ENCODE measurements at places on chromosomes 3 and 15. TPM values are rescaled to one million over a fixed set of nuclear protein-coding genes. Genes with fewer than 3 reads are reported as not detected.

ARNT2 gene
- polyA plus RNA-seq, result 29.5 TPM

TMC3 gene
- polyA plus RNA-seq, result not detected

HERC2 gene
- polyA plus RNA-seq, result 16.7 TPM

BFSP2 gene
- not detected for polyA plus RNA-seq

ROBO1 gene
- 53.8 TPM for polyA plus RNA-seq

SERINC4 gene
- polyA plus RNA-seq, result 0.06 TPM

DNA sequence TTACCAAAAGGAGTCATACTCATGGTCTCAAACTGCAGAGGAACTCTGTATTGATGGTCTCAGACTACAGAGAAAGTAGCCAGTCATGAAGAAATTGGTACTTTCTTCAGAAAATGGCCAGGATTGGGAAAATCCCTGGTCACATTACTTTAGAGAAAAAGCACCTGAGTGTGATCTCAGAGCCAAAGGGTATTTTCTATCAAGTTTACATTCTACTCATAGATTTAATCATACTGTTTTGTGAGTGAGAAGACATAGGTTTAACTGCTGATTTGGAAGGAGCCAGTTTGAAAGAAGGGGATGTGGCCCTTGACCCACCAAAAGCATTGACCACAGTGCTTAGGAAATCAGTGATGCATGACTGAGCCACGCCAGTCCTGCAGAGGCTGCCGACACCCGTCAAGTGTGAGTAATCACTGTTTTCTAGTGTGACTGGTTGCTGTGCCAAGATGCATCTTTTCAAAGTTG is 203.6 kb downstream of the AKAP13 start:
- DNase-seq, result peak; percentile 70

DNA sequence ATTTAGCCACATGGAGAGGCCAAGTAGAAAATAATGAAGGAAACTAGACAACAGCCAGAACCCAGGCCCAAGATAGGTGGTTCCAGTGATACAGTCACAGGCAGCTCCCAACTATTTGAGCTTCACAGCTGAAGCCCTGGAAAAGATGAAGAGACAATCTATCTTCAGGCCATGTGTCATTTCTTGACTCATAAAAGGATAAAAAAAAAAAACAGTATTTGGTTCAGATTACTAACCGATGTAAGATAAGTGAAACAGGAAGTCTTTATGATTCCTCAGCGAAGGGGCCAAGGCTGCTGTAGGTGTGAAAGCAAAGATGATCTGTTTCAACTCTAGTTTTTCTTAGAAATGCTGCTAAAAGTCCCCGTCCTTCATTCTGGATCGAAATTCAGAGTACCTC is 394.6 kb downstream of the ZNF385D start:
- DNase-seq, result peak; percentile 71

DNA sequence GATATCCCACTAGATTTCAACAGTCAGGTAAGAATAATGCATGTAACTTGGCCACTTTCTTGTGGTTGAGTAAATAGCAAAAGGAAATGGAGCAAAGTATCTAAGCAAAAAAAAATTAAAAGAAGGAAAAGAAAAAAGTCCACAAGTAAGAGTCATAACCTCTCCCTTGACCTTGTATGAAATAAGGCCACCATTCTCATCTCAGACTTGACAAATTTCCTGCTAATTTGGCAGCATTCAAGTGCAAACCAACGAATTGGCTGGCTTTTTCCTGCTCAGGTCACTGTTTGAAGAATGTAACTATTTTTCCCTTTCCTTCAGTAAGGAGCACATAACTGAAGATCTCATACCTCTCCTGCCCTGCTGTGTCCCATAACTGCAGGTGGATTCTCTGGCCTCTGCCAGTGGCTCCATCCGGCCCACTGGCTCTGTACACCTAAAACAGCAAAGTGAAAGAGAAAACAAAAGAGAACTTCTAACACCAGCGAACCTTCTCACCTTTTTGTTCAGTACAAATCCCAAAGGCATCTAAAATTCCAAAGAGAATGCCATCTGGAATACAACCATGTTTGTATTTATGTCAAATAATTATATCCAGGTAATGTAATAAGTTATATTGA is 33.4 kb upstream of the RSL24D1 start:
- peak; percentile 76 for DNase-seq

GRCh38 chr3:173725507-173725906 is 328.0 kb downstream of the NLGN1 start:
- peak; percentile 48 for DNase-seq

DNA sequence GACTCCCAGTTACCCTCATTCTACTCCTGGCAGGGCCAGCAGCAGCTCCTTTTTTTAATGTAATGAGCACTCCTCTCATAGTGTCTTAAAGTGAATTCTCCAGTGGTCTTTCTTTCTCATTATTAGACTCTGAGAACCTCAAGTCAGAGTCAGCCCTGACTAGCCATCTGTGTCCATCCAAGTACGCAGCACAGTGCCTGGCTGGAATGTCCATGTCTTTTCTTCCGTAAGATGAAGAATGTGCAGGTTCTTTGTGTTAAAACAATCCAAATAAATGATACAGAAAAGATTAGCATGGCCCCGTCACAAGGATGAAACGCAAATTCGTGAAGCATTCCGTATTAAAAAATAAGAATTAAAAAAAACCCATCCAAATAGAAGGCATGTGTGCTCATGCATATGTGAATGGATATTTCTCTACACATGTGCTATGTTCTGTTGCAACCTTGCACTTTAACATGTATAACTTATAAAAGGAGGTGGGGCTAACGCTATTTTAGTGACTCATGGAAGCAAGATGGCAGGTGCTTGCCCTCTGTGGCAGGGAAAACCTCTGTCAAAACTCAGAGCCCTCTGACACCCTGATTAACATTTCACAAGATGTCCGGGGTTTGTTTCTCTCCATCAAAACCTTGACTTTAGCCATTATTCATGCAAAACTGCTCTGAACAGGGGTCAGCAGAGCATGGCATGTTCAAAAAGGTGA is 170.7 kb upstream of the TOPAZ1 start:
- no peak for DNase-seq

DNA sequence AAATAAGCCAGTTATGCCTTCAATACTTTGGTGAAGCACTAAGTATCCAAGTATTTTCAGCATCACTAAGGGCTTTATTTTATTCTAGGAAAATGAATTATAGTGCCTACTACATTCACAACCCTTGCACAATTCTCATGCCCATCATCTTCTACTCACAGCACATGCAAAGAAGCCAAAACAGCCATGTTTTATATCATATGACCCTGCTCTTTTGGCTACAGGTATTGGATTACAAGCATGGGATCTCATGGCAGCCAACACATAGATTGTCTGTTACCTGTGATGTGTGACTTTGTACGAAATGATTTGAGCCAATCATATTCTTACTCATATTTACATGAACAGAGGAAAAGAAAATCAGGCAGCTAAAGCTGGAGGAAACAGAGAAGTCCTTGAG is 38.6 kb downstream of the STT3B start:
- DNase-seq, result no peak

DNA sequence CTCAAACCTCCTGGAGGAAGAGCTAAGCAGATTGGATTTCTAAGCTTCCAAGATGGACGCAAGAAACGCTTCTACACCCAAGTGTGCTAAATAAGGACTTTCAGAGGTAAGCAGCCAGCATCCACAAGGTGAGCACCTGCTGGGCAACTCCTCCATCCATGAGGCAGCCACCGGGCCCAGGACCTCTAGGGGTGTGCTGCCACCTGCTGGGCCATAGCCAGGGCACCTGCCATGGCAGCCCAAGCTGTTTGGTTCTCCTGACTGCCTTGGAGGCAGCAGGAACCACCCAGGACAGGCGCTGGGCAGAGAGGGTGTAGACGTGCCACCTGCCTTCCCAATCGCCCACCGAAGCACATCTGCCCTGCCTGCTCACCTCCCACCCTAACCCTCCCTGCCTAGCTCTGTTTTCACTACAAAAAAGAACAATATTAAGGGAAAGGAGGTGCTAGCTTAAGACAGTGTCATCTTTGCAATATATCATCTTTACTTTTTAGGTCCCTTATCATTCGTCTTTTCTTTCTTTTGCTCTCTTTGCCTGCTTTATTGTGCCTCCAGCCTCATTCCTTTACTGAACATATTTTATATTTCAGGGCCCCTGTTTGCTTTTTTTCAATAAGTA is 12.9 kb downstream of the C15orf62 start:
- DNase-seq, result peak; percentile 3

DNA sequence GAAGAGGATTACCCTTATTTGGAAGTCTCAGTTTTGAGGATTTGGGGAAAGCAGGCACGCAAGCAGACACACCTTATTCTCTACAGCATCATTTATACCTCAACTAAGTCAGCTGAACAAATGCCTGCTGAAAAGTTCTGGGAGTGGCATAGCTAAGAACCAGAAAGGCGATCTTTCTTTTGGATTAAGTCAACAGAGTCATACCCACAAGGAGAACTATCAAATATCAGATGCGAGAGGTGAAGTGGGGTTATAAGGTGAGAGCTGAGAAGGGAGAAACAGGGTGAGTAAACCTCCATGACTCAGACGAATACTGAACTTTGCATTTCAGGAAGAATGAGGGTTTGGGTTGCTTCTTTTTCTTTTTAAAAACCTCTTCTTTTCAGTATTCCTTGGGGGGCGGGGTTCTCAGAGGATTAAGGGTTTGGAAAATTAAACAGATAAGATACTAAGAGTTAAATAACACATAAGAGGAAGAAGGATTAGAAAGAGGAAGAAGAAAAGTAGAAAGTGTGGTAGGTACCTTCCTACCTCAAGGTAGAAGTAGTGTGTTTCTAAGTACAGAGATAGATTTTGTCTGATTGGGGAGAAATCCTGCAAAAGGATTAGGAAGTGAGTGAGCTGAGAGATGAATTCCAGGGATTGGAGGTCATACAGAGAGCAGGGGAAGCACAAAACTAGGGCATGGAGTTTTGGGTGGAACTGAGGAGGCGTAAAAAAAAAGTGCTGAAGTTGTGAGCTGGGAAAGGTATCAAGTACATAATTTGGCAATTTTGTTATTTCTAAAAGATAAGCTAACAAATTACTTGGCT is 41.3 kb upstream of the ICE2 start:
- DNase-seq, result no peak

GRCh38 chr3:37236024-37236423 is 61.6 kb upstream of the LRRFIP2 start:
- no peak for DNase-seq

- no peak for DNase-seq
Observed at GRCh38 chr3:124747111-124747981, 17.1 kb downstream of the UMPS start.

DNA sequence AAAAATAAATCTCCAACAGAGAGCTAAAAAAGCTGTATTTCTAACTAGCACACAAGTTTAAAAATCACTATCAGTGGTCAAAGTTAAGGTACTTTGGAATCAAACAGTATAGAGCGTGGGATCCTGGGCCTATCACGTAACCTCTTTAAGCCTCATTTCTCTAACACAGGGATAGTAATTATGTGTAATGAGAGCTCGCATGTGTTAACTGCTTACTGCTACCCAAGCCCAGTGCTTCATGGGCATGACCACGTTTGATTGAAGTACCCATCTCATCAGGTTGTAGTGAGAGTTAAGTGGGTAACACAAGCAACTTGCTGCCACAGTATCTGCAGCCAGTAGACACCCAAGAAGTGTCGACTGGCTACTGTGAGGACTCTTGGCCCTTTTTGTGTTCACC is 28.2 kb upstream of the NOX5 start:
- DNase-seq, result no peak

DNA sequence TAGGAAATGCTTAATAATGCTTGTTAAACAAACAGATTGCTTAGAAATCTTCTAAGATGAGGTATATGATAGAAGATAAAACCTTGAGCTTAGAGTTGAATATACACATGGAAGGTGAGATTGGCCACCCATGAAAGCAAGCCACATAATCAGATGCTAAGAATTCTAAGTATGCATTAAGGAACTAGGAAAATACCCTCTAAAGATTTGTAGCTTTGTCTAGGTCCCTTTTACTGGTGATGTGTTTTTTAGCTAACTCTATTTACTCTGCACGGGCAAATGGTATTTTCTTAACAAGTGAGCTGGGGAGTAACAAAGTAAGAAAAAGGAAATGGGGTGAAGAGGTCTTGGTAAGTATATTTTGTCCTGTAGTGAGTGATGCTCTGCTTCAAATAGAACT is 310.3 kb downstream of the OXSM start:
- no peak for DNase-seq

GRCh38 chr15:29448320-29448719 is 178.7 kb upstream of the NSMCE3 start:
- no peak for DNase-seq

DNA sequence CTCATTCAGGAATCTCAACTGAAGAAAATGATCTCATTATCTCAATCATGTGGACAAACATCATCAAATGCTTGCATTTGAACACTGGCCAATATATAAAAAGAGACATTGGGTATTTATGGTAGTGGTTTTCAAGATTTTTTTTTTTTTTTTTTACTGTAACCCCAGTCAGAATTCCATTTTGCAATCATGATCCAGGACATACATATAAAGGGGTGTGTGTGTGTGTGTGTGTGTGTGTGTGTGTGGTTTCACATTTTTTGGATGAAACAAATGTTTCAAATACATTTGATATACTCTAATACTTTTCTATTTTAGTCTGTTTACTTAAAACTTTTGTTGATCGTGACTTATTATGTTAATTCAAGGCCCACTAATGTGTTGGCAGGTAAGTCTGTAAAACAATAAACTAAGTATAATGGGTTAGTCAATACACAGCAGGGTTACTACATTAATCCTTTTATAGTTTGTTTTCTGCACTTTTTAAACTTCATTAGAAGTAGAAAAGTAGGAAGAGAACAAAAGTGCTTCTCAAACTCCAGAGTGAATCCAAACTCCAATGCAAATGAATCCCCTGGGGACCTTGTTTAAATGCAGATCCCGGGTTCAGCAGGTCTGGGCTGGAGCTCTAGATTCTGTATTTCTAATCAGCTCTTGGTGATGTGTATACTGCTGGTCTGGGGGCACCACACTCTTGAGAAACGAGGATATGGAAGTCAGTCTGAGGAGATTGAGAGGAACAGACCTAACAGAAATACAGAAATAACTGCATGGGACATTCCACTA is 17.6 kb downstream of the THRB start:
- no peak for DNase-seq

GRCh38 chr15:51380999-51381806 is 39.7 kb downstream of the GLDN start:
- DNase-seq, result peak; percentile 57

DNA sequence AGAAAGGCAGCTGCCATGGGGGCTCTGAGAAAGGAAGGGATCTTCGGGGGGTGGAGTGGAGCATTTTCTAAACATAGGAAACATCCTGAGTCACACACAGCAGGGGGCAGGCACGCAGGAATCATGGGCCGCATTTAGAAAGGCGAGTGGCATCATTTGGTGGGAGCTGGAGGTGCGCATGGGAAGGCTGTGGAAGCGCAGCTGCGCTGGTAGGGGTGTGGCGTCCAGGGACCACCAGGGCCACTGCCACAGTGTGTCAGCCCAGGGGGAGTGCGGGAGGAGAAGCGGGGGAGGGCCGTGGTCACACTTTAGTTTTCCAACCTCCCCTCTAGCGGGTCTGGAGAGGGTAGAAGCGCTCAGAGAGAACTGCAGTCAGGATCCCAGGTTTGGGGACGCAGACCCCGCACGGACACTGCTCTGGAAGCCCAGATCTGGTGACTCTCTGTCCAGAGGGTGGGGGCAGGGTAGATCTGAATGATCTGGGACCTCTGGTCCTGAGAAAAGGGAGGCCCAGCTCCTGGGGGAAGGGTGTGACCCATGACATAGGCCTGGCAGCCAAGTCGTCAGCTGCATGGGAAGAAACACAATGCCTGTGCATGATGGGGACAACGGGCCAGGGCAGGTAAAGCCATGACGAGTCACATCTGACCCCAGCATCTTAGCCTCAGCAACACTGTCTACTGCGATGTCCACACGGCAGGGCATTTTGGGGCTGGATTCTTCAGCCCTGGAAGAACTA is 88.0 kb upstream of the IQSEC1 start:
- DNase-seq, result no peak
